ENCODE measurements at places on chromosomes 4 and X. TPM values are rescaled to one million over a fixed set of nuclear protein-coding genes. Genes with fewer than 3 reads are reported as not detected.

GRCh38 chr4:158850800-158851644, 82.2 kb downstream of the FNIP2 start:
- no peak for DNase-seq

GRCh38 chrX:76428243-76429130, 977 bp downstream of the MAGEE1 start:
- no peak for DNase-seq

HPSE gene
- 1.1 TPM for total RNA-seq

GRCh38 chr4:173704201-173704600, 174.2 kb upstream of the HAND2 start:
- DNase-seq: no peak

NAA11 gene
- not detected for total RNA-seq

DNA sequence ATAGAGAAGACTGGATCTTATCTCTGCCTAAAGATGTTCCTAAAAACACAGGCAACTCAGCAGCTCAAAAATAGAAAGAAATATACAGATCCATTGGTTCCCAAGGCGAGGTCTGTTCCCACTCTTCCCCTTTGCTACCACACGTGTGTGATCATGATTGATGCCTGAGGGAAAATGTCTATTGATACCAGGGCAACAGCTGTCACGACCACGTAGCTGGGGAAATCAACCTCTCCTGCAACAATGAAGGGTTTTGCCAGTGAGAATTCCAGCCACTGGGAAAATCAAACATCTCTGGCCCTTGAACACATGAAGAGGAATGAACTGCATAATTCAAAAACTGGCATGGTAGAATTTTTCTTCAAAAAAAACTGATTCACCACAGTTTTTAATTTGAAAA, 131.0 kb upstream of the MAP3K15 start:
- no peak for DNase-seq
